A549 treated with AZD2906 at 1 μM for 4 hours (cell line): ENCODE measurements at places on chromosomes 1 and 21. TPM values are rescaled to one million over a fixed set of nuclear protein-coding genes. Genes with fewer than 3 reads are reported as not detected.

MRPS15 gene
- total RNA-seq: 68.4 to 87.2 TPM (median 80.7 TPM) in 5 replicates

ACOT11 gene
- total RNA-seq: 2.3 to 2.6 TPM (median 2.5 TPM) in 5 replicates

IFNLR1 gene
- total RNA-seq: 0.79 to 1.1 TPM (median 0.91 TPM) in 5 replicates

SLC9C2 gene
- not detected in 5 replicates for total RNA-seq

LRRC7 gene
- total RNA-seq: not detected in 5 replicates

GJA5 gene
- total RNA-seq: 0.02 to 0.07 TPM in 2 of 5 replicates, not detected in the others

RGS8 gene
- not detected in 5 replicates for total RNA-seq

MUL1 gene
- 44.3 to 48.7 TPM (median 46.7 TPM) in 5 replicates for total RNA-seq

KRTAP19-1 gene
- total RNA-seq: not detected in 5 replicates

PYCR2 gene
- 43.9 to 55.6 TPM (median 54.4 TPM) in 5 replicates for total RNA-seq

S100A16 gene
- 479 to 567 TPM (median 534 TPM) in 5 replicates for total RNA-seq

CLIC6 gene
- 0.06 to 0.10 TPM (median 0.09 TPM) in 5 replicates for total RNA-seq

TMEM81 gene
- 1.3 to 2.3 TPM (median 2.0 TPM) in 5 replicates for total RNA-seq

CLCA1 gene
- not detected in 5 replicates for total RNA-seq

STIL gene
- total RNA-seq: 8.6 to 10.2 TPM (median 9.3 TPM) in 5 replicates

BACE2 gene
- total RNA-seq: 20.2 to 22.7 TPM (median 21.9 TPM) in 5 replicates

FMN2 gene
- 3.2 to 4.4 TPM (median 3.8 TPM) in 5 replicates for total RNA-seq

SHISA4 gene
- total RNA-seq: 12.9 to 19.3 TPM (median 17.4 TPM) in 5 replicates

DVL1 gene
- total RNA-seq: 41.0 to 73.2 TPM (median 64.0 TPM) in 5 replicates

SEMA4A gene
- 0.34 to 0.69 TPM (median 0.40 TPM) in 5 replicates for total RNA-seq

RHBG gene
- total RNA-seq: not detected in 5 replicates
